Urothelium cell line (cell line): ENCODE measurements at places on chromosomes 3 and 15.

GRCh38 chr3:16060358-16060852 lies 114.1 kb upstream of the GALNT15 start:
- peak; percentile 92 for DNase-seq

GRCh38 chr3:127637971-127638370 lies 9.0 kb downstream of the PODXL2 start:
- no peak for DNase-seq

DNA sequence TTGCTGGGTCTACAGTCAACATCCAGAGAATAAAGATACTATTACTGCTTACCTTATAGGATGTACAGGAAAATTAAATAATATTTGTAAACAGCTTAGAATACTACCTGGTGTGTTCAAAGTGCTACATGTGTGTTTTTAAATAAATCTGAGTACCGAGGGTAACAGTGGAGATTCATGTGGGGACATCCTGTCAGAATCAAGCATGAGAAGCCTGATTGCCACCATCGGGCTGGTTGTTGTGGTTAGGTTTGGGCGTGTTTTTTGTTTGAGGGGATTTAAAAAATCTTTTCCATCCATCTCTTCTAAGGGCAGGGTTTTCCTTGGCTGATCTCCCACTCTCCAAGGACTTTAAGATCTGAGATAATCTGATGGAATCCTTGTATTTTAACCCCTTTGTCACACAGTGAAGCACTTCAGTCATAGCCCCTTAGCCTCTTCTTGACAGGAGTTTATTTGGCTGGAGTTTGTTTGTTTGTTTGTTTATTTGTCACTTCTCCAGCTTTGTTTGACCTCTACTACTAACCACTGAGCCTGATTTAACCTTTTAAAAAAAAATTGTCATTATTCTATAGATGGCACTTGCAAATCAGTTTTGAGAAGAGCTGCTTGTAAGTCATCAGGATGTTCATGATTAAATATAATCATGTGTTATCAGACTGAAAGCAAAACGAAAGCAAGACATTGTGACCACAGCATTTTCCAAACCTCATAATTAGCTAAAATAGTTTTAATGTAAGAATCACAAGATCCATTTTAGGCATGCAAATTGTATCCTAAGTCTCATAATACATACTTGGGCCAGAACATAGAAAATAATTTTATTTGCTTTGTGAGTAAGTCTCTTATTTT lies 72.8 kb upstream of the RARB start:
- DNase-seq = no peak

DNA sequence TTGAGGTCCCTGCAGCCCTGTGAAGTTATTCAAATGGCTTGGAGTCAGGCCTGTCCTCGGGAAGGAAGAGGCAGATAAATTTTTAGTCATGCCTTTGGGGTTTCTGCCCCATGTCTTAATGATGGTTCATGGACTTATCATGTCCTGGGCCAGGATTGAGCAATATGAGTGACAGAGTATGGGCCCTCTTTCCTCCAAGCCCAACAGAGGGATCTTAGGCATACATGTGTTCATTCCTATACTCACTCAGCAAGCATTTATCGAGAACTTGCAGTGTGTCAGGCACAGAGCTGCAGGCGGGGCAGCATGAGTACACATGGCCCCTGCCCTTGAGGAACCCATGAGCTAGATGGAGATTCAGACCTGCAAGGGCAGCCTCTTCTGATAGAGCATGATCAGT lies 6.2 kb downstream of the ESYT3 start:
- no peak for DNase-seq

DNA sequence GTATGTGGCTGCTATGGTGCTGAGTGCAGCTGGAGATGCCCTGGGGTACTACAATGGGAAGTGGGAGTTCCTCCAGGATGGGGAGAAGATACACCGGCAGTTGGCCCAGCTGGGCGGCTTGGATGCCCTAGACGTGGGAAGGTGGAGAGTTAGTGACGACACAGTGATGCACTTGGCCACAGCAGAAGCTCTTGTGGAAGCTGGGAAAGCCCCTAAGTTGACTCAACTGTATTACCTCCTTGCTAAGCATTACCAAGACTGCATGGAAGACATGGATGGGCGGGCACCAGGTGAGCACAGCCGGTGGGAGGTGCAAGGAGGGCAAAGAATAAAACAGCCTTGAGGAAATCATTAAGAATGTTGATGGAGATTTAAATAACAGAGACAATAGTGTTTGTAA lies 2.9 kb downstream of the ADPRH start:
- DNase-seq = no peak

DNA sequence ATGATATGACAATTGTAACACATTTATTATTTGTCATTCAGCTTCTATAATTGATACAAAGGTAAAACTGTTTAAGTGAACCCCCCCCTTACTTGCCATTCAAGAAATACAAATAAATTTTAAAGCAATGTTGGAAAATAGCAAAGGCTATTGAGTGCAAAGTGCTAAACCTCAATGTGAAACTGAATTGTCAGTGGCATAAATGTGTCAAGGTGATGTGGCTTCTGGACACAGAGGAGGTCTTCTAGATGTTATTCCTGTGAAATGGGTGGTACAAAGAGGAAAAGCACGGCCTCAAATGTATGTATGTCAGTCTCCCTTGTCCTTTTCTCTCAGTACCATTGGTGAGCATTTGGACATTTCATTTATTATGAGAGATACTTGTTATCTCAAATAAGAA lies 149.4 kb downstream of the MCTP2 start:
- DNase-seq = no peak

DNA sequence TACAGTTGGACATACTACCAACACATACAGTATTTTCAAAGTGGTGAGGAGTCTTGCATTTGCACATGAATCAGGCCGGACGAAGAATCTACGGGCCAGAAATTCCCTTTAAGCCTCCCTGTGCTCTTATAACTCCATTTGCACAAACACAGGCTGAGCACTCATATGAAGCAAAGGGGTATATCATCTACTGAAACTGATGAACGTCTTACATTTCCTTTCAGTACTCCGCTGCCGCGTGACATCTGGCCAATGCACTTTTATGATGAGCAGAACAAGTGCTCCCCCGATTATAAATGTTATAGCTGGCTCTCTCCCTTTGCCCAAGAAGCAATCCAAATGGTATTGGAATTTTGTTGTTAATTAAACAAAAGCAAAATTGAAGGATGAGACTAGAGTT lies 110.3 kb upstream of the ICE2 start:
- DNase-seq = no peak

DNA sequence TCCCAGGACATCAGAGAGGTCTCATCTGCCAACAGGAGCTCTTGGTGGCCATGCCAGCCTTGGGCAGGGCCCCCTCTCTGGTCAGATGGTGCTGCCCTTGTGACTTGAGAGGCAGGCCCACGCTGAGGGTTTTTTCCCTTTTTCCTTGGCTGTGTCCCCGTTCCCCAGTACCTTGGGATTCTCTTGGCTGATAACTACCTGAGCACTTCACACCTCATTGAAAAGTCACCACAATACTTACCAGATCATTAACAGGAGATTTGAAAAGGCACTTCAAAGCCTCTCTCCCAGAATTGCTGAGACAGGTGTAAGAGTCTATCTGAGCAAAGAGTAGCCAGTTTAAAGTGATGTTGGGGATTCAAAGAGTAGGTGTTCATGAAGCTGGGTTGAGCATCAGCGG lies 15.1 kb upstream of the TMEM158 start:
- no peak for DNase-seq

DNA sequence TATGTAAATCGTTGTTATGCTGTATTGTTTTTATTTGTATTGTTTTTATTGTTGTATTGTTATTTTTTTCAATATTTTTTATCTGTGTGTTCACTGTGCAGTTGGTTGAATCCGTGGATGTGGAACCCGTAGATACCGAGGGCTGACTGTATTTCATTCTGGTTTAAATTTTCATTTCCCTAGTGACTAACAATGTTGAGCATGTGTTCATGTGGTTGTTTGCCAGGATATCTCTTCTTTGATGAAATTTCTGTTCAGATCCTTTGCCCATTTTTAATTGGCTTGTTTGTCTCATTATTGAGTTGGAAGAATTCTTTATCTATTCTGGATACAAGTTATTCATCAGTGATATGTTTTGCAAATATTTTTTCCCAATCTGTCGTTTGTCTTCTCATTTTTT lies 29.7 kb downstream of the STOML1 start:
- DNase-seq = no peak

GRCh38 chr3:117170094-117170493 lies 460.5 kb downstream of the TUSC7 start:
- DNase-seq = no peak

DNA sequence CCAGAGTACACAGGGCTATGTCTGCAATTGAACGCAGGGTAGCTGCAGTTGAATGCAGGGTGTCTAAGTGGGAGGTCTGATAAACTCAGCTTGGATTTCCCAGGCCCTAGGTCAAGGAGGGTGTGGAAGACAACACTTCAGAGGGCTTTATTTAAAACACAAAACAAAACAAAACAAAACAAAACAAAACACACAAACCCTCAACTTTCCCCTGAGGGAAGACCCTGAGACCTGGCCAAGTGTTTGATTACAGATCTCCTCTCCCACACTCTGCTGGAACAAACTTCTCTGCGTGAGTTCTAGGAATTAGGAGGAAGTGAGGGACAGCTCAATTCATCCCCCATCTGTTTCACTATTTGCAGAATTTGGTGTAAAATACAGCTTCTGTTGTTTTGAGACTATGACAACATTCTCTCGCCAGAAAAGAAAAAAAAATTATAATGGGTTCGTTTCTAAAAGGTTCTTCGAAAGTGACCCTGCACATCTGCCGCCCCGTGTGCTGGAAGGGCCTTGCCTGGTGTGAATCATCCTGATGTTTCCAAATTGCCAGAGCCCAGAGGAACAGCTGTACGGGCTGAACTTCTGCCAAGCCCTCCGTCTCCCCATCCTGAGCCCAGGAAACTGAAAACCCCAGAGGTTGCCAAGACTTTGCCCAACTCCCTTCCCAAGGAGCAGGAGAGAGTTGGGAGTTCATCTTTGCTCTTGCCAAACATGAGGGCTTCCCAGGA lies 73.3 kb upstream of the RAD18 start:
- no peak for DNase-seq

- peak; percentile 35 for DNase-seq
Observed at GRCh38 chr3:45994419-45995235, 997 bp downstream of the FYCO1 start.

- DNase-seq = no peak
Observed at GRCh38 chr15:36029606-36030210, 483.7 kb upstream of the DPH6 start.

DNA sequence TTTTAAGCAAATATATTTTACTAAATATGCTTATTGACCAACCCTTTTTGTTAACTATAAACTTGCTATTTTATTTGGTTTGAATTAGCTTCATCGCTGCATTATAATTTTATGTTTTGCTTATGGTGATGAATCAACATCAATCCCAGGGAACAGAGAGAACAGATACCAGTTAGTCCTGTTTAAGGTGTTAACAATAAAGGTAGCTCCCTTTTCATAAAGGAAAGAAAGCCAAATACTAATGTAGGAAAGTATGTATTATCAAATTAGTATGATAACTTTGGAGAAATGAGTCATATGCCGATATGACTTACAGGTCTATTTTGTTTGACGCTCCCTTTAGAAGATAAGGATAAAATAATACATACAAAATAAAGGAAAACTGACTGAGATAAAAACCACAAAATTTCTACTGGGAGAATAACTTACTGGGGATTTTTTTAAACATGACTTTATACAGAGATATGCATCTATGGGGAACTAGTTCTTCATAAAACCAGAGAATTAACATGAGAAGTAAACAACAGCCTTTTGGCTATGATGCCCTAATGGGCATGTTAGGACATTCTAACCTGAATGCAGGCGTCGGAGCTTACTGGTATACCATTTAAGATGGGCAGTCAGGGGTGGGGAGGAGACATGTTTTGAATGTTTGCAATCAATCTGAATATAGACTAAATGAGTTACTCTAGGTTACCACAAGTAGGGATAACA lies 4.5 kb downstream of the OR5K2 start:
- DNase-seq = no peak

GRCh38 chr3:177681156-177681555 lies 483.9 kb upstream of the TBL1XR1 start:
- DNase-seq = no peak

- no peak for DNase-seq
Observed at GRCh38 chr15:85742186-85742821, 52.4 kb downstream of the KLHL25 start.

- no peak for DNase-seq
Observed at GRCh38 chr15:40936234-40936708, 7.1 kb downstream of the DLL4 start.

DNA sequence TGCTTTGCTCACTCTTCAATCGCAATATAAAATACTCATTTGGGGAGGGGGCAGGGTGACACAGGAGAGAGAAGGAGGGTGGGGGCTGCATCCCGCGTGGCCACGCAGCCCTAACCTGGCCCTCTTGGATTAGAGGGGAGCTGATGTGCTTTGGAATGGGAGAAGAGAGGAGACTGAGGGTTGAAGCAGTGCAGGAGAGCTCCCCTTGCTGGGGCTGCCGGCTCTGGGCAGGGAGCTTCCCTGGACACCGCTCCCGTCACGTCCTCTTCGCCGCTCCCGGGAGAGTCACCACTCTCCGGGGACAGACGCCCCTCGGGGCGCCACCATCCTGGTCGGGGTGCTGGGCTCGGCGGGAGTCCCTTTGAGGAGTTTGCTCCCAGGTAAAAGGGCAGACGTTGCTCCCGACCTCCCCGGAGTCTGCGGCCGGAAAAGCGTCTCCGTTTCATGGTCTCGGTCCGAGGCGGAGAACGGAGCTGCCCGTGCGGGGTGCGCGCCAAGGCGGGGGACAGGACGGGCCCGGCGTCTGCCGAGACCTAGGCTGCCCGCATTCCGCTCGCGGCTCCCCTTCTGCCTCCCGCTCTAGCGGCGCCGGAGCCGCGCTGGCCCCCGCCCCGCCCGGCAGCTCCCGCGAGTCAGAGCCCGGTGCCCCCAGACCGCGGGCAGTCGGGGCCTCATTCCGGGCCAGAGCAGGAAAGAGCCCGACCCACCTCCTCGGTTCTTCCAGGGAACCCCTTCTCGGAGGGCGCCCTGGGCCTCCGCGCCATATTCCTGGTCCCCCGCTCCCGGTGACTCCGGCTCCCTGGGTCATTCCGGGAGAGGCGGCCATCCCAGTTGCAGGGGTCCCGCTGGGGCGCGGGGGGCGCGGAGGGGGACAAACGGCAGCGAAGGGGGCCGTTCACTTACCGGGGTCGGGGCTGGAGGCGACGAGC lies 603 bp downstream of the SLC7A14 start:
- DNase-seq = peak; percentile 3

- DNase-seq = peak; percentile 84
Observed at GRCh38 chr3:184380185-184380626, 352 bp downstream of the CHRD start.

DNA sequence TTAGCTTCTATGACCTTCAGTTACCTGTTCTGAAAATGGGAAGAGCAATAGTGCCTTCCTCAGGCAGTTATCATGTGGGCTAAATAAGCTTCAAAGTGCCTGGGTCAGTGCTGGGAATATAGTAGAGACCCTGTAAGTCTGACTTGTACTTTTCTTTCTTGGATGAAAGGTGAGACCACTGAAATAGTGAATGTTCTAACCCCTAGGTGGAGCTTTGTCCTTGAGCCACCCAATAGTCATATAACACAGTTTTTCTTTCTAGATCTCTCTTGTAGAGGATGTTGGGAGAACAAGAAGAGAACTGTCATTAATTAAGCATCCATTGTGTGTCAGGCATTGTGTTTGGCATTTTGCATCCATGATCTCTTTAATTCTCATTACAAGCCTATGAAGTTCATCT lies 13.0 kb upstream of the BFSP2 start:
- DNase-seq = no peak

GRCh38 chr15:72169921-72170611 lies 27.5 kb downstream of the GRAMD2A start:
- DNase-seq = no peak

GRCh38 chr3:136194409-136195257 lies 1.5 kb downstream of the MSL2 start:
- DNase-seq = no peak
